Muscle of leg (tissue), 16 donors: ENCODE measurements at places on chromosomes 5 and 9. TPM values are rescaled to one million over a fixed set of nuclear protein-coding genes. Genes with fewer than 3 reads are reported as not detected.

GRCh38 chr9:135248111-135248510, 160.6 kb downstream of the OLFM1 start:
- no peak for DNase-seq

Gene PHF24
- polyA plus RNA-seq: 0.11 TPM

GRCh38 chr5:123598028-123598689, 86.2 kb downstream of the CSNK1G3 start:
- no peak for DNase-seq

Gene CENPK
- polyA plus RNA-seq: 16.5 TPM

DNA sequence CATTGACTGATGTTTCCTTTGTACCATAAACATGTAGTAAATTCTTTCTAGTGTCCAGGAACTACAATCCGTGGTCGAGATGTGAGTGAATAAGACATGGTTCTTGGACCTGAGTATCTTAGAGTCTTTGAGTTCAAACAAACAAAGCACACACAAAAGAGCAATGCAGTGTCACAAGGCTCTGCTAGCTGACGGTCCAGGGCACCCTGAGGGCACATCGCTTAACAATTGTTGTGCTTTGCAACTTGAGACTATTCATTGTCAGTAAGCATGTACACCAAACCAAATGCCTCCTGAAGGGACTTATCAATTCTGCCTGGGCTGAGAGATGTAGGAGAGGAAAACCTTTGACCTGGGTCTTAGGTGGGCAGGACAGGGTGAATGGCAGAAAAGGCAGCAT, 84.8 kb downstream of the CAMK4 start:
- no peak for DNase-seq

Gene COX7C
- polyA plus RNA-seq: 1,070 TPM

- no peak for DNase-seq
Observed at GRCh38 chr9:90904706-90905478, 103.3 kb downstream of the SYK start.

Gene SPINK6
- polyA plus RNA-seq: not detected

GRCh38 chr5:14216372-14216771, 73.2 kb downstream of the TRIO start:
- no peak for DNase-seq

- no peak for DNase-seq
Observed at GRCh38 chr9:123669346-123669745, 260.6 kb downstream of the DENND1A start.

DNA sequence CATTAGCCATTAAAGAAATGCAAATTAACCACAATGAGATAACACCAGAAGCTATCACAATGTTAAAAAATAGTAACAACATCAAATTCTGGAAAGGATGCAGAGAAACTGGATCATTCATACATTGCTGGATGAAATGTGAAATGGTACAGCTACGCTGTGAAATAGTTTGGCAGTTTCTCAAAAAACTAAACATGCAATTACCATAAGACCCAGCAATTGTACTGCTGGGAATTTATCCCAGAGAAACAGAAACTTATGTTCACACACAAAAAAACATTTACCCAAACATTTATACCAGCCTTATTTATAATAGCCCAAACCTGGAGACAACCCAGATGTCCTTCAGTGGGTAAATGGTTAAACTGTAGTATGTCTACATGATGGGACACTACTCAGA, 592.9 kb downstream of the ZNF608 start:
- no peak for DNase-seq

GRCh38 chr9:133715866-133716563, 22.1 kb downstream of the SARDH start:
- peak; percentile 55 for DNase-seq

Gene FRMD3
- 34.4 TPM for polyA plus RNA-seq

GRCh38 chr9:130893341-130894101, 3.1 kb downstream of the QRFP start:
- peak; percentile 72 for DNase-seq

- no peak for DNase-seq
Observed at GRCh38 chr5:164358531-164359259, 853.3 kb downstream of the MAT2B start.

DNA sequence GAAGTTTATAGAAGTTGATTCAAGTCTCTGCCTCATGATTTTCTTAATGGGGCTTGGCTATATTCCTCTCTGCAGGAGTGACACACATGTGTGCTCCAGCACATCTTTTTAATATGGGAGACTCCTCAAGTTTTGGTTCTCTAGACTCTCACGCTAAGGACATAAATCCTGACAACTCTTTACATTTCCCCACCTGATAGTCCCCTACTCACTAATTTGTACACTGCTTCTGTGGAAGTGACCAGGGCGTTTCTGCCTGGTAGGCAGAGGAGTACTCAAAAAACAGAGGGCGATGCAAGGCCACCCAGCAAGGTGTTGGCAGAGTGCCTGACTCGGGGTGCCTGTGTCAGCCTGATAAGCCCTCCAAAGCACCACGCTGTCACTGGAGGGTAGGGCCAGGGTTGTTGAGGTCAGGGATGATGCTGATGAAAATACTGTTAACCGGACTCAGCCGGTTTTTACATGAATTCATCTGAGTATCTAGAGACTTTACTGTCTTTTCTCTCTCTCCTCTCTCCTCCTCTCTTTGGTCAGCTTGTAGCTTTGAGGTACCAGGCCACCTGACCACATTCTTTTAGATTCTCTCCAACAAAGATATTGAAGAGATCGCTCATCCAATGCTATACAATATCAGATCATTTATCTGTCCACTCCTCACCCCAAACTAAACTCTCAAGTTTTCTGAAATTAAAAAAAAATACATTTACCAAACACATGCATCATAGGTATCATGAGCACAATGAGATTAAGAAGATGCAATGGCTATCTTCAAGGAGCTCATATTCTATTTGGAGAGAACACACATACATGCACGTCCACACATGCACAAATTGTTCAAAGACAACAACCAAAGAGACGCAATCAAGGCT, 205.2 kb downstream of the PIK3R1 start:
- peak; percentile 39 for DNase-seq

DNA sequence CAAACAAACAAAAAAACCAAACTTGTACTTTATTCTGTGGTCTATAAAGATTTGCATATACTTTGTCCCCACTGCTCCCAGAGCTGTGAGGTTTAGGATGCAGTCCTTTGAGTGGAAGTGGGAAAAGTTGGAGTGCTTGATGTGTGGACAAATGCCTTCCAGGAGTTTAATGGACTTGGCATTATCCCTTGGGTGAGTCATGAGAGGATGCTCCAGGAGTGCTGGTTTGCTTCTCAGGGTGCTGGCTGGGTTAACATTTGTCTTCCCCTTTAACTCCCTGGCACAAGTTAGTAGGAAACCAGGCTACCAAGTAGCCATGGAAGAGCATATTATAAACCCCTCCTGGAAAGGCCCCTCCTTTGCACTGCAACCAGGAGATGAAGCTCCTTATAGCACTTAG, 417.4 kb upstream of the RIOK2 start:
- no peak for DNase-seq

Gene ERAP2
- polyA plus RNA-seq: 13.7 TPM

- DNase-seq: no peak
Observed at GRCh38 chr5:39264528-39264927, 45.2 kb upstream of the FYB1 start.

Gene WNT8A
- polyA plus RNA-seq: not detected

DNA sequence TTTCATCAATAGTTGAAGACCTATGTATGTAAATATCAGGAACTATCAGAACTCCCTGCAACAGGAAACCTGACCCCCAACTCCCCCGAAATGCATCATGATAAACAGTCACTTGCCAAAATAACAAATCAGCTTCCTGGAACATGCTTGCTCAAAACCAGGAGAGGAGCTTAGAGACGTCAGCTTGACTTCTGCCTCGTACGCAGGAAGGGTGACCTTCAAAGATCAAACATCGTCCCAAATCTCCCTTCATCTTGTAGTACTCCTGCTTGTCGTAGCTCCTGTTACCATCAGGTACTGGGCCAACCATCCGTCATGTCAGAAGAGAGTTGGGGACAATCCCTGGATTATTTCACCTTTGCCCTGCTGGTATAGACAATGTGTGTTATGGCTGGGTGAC, 396.1 kb downstream of the GADD45G start:
- DNase-seq: no peak

Gene CDH6
- polyA plus RNA-seq: 5.4 TPM

Gene TRIM36
- polyA plus RNA-seq: 3.4 TPM

Gene LTC4S
- polyA plus RNA-seq: 4.2 TPM

Gene IL5
- 0.45 TPM for polyA plus RNA-seq

Gene RABGAP1
- 32.4 TPM for polyA plus RNA-seq
